ENCODE measurements at places on chromosomes 6 and 20.

GRCh38 chr6:37260444-37260843, 2.5 kb upstream of the TMEM217 start:
- no peaks in the 10 kb centered on the region for H3K27me3 ChIP-seq
- no peak overlapping the region for H3K4me3 ChIP-seq
- H3K4me1 ChIP-seq: peaks cover 55% of the 10 kb centered on the region
- DNase-seq: no peak
- H3K36me3 ChIP-seq: no peaks in the 10 kb centered on the region

- H3K27ac ChIP-seq: no peak overlapping the region
- H3K4me3 ChIP-seq: no peak overlapping the region
- peaks cover 16% of the 10 kb centered on the region for H3K36me3 ChIP-seq
Measured at GRCh38 chr6:109722011-109722410, 30.9 kb downstream of the FIG4 start.

DNA sequence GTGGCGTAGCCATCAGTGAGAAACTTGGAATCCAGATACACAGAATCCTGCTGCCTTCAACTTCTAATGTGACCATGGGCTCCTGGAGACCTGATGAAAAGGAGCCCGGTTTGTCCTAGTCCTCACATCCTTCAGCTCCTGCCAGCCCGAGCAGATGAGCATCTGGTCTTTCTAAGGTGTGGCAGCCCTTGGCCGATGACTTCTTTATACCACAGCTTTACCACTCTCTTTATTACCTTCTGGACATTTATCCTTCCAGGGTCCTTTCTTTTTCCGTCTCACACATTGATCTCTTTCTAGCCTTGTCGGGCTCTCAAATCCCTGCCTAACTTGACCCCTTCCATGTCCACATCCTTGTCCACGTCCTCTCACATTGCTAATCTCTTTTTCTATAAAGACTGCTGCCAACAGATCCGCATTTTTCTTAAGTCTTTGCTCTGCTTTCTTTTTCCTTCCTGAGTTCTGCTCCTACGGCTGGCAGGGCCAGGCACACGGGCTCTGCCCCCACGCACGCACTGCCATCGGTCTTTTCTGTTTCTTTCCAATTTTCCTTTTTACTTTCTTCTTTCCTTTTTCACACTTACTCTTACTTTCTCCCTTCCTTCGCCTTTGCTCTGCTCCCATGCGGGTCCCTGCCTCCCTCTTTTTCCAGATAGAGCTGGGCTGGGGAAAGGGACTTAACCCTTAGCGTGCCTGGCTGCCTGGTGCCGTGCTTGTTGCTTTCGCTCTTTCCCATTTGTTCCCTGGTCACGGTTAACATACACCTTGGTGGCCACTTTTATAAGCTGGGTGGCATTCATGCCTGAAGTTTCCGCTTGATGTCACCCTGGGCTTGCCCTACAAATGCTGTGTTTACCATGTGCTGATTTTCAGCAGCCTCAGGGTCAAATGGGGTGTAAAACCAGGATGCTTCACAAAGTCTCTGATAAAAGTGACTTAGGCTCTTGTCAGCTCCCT, 9.4 kb upstream of the GMPR start:
- DNase-seq: no peak
- H3K4me3 ChIP-seq: peak overlapping the region; percentile 12

GRCh38 chr6:35426074-35426473, 26.1 kb upstream of the FANCE start:
- no peaks in the 10 kb centered on the region for H3K27me3 ChIP-seq
- no peak for DNase-seq
- H3K27ac ChIP-seq: no peak overlapping the region
- H3K4me1 ChIP-seq: no peaks in the 10 kb centered on the region
- no peaks in the 10 kb centered on the region for H3K36me3 ChIP-seq

- no peaks in the 10 kb centered on the region for H3K27me3 ChIP-seq
- H3K36me3 ChIP-seq: no peaks in the 10 kb centered on the region
- no peak overlapping the region for H3K27ac ChIP-seq
Measured at GRCh38 chr6:154622618-154623336, 110.4 kb upstream of the SCAF8 start.

DNA sequence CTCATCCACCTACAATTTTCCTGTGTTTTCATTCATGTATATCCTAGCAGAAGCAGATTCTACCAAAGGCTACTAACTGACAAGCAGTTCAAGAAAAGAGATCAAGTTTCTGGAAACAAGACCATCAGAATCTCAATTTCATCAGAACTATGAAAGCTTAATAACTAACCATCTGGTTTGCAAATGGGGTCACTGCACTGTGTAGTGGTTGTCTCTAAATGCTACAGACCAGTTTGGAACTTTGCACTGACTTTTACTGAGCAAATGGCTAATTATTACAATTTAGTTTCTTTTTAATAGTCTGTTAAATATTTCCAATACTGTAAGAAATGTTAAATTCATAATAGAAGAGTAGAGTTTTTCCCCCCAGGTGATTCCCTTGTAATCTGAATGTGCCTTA, 64.5 kb downstream of the REPS1 start:
- H3K4me1 ChIP-seq: no peaks in the 10 kb centered on the region
- H3K27me3 ChIP-seq: no peaks in the 10 kb centered on the region
- H3K4me3 ChIP-seq: no peak overlapping the region

GRCh38 chr6:135325624-135326424, 144.7 kb downstream of the MYB start:
- no peak for DNase-seq
- no peak overlapping the region for H3K27ac ChIP-seq
- no peaks in the 10 kb centered on the region for H3K4me1 ChIP-seq
- H3K36me3 ChIP-seq: peaks cover 8% of the 10 kb centered on the region

- no peaks in the 10 kb centered on the region for H3K36me3 ChIP-seq
- H3K4me3 ChIP-seq: no peak overlapping the region
- no peak overlapping the region for H3K27ac ChIP-seq
- H3K27me3 ChIP-seq: no peaks in the 10 kb centered on the region
Measured at GRCh38 chr20:44079291-44079690, 107.7 kb downstream of the JPH2 start.

GRCh38 chr6:83199173-83199862, 6.2 kb downstream of the RWDD2A start:
- peaks cover 8% of the 10 kb centered on the region for H3K4me1 ChIP-seq
- DNase-seq: no peak
- H3K27ac ChIP-seq: no peak overlapping the region
- no peaks in the 10 kb centered on the region for H3K27me3 ChIP-seq
- H3K4me3 ChIP-seq: no peak overlapping the region

DNA sequence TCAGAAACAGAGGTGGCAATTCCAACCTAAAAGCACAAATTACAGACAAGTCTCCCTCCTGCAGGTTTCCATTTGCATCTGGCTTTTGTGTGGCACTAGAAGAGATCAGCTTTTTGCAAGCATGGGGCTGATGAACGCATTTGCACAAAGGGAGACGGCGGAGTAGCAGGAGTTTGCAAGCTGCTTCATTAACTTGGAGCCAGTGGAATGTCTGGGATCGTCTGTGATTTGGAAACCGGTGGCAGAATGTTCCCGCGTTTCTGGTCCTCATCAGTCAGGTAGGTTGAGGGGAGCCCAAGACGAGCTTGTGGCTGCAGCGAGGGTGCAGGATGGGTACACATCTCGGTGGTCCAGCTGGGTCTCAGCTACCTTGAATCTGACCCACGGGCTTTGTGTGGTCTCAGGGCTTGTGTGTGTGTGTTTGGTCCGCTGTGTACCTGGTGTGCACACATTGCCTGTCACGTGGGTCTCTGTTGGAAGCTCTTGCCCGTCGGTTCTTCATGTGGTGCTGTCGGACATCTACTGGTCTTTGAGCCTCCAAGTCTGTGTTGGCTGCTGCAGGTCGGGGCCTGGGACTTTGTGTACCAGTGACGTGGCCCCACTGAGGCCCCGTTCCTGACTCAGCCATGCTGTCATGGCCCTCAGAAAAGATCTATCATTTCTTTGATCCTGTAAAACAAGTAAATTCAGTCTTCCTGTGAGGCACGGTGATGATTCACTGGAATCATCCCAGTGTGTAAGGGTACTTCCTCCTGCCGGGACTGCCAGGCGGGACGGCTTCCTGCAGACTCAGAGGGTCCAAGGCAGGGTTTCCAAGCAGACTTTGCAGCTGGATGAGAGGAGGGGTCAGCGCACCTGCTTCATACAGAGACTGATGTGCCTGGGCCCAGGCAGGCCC, 12.4 kb upstream of the MYT1 start:
- H3K4me3 ChIP-seq: no peak overlapping the region
- no peaks in the 10 kb centered on the region for H3K27me3 ChIP-seq
- no peaks in the 10 kb centered on the region for H3K36me3 ChIP-seq

GRCh38 chr6:38157905-38158304, 338.4 kb downstream of the ZFAND3 start:
- DNase-seq: no peak
- no peaks in the 10 kb centered on the region for H3K36me3 ChIP-seq
- no peaks in the 10 kb centered on the region for H3K4me1 ChIP-seq
- H3K27me3 ChIP-seq: no peaks in the 10 kb centered on the region

- DNase-seq: no peak
- peaks cover 24% of the 10 kb centered on the region for H3K4me1 ChIP-seq
- H3K27ac ChIP-seq: no peak overlapping the region
Measured at GRCh38 chr20:51454250-51454865, 88.2 kb downstream of the NFATC2 start.

- no peak overlapping the region for H3K27ac ChIP-seq
- H3K27me3 ChIP-seq: no peaks in the 10 kb centered on the region
- H3K4me1 ChIP-seq: no peaks in the 10 kb centered on the region
- no peak overlapping the region for H3K4me3 ChIP-seq
Measured at GRCh38 chr6:12266571-12266970, 23.6 kb upstream of the EDN1 start.

DNA sequence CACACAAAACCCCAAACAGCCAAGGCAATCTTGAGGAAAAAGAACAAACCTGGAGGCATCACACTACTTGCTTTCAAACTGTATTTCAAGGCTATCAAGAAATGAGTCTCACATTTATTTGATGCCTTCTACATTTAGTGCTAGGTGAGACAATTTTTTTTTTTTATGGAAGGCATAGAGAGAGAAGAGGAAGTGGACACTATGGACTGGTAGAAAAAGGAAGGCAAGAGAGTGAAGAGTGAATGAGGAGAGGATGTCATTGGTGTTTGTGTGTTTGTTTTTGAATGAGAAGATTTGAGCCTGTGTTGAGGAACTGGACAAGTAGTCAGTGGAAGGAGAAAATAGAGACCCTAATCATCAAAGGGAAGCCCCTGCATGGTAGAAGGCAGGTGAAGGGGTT, 182.0 kb upstream of the JAG1 start:
- no peak for DNase-seq
- H3K4me3 ChIP-seq: no peak overlapping the region
- no peak overlapping the region for H3K27ac ChIP-seq
- peaks cover 8% of the 10 kb centered on the region for H3K4me1 ChIP-seq
- no peaks in the 10 kb centered on the region for H3K36me3 ChIP-seq

- H3K27me3 ChIP-seq: no peaks in the 10 kb centered on the region
- H3K4me3 ChIP-seq: no peak overlapping the region
- no peaks in the 10 kb centered on the region for H3K36me3 ChIP-seq
- no peak for DNase-seq
- peaks cover 31% of the 10 kb centered on the region for H3K4me1 ChIP-seq
- no peak overlapping the region for H3K27ac ChIP-seq
Measured at GRCh38 chr6:25010902-25011625, 75.3 kb upstream of the RIPOR2 start.

DNA sequence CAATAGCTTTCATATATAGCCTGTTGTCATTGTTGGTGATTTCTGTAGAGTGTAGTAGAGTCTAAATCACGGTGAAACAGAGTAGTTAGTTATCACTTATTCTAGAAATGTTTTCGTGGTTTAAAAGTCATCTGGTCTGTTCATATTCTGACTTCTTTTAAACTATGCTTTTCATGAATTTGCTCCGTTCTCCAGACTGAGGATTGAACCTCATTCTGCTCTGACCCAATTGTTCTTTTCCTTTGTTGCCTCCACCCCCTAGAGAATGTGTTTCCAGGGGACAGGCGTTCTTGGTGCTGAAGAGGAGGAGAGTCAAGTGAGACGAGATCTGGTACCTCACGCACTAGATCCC, 748 bp upstream of the ZNF292 start:
- DNase-seq: no peak
- peaks cover 63% of the 10 kb centered on the region for H3K4me1 ChIP-seq
- H3K27me3 ChIP-seq: no peaks in the 10 kb centered on the region
- H3K36me3 ChIP-seq: no peaks in the 10 kb centered on the region
- peak overlapping the region; percentile 96 for H3K27ac ChIP-seq

DNA sequence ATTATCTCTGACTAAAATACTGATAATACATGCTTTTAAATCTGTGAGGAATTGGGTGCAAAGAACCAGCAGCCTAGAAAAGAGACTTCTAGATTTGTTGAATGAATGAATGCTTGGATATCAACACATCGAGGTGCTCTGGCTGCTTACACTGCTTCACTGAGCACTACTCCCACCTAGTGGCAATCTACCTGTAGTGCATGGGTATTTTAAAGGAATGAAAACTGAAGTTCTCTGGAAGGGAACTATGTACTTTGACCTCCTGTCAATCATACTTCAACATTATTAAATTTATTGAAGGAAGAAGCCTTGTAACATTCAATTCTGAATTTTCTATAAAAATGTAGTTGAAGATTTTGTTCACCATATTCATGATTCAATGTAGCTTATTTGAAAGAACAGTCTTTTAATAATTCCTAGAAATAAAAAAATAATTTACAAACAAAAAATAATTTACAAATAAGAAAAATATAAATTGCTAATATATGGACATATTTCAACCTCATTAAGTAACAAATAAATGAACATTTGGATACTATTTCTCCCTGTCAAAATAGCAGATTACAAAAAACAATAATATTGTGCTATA, 111.2 kb upstream of the MMS22L start:
- no peaks in the 10 kb centered on the region for H3K4me1 ChIP-seq
- H3K4me3 ChIP-seq: no peak overlapping the region
- H3K27me3 ChIP-seq: no peaks in the 10 kb centered on the region
- no peaks in the 10 kb centered on the region for H3K36me3 ChIP-seq
- no peak for DNase-seq

- no peaks in the 10 kb centered on the region for H3K36me3 ChIP-seq
- H3K27me3 ChIP-seq: no peaks in the 10 kb centered on the region
- no peak overlapping the region for H3K4me3 ChIP-seq
- peak overlapping the region; percentile 81 for H3K27ac ChIP-seq
- peaks cover 67% of the 10 kb centered on the region for H3K4me1 ChIP-seq
- DNase-seq: no peak
Measured at GRCh38 chr6:56529594-56530191, 113.0 kb downstream of the DST start.

GRCh38 chr6:166379103-166379586, 3.6 kb downstream of the MPC1 start:
- H3K27me3 ChIP-seq: no peaks in the 10 kb centered on the region
- no peak for DNase-seq
- peaks cover 16% of the 10 kb centered on the region for H3K4me1 ChIP-seq
- no peak overlapping the region for H3K27ac ChIP-seq

All from vagina (tissue), 2 donors.